Right renal pelvis (tissue), 4 donors: ENCODE measurements at places on chromosomes 16 and 17. TPM values are rescaled to one million over a fixed set of nuclear protein-coding genes. Genes with fewer than 3 reads are reported as not detected.
A peak's percentile ranks its signal among the peaks of the same experiment; 100 is the strongest.

ABCA3 gene
- 5.6 TPM for polyA plus RNA-seq

DNA sequence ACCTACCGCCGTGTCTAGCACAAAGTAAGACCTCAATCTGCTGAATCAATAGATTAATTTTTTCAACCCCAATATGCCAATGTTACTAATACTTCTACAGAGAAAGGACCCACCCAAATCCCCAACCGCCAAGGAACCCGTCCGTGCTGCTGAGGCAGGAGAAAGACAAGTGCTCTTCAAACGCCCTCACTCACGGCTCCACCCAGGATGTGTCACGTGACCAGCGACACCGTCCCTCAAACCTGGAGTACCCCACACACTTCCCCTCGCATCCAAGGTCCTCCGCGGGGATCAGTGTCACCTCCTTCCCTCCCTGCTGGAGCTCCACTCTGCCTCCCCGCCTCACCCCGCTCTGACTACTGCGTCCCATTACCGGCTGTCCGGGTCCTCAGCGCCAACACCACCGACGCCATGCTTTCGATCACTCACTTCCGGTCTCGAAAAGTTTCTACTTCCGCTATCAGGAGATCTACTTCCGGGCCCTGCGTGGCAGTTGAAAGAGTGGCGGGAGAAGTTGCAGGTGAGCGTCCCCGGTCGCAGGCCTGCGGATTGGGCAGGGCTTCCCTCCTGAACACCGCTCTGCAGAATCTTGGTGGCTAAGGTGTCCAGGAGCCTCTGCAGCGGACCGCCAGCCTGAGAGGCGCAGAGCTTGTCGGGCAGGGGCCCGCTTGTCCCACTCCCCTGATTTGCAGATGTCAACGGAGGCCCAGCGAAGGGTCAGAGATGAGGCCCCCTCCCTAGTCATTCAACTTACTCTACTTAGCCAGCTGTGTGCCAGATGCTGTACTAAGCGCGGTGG is at the start of the genes EME1 and MRPL27:
Gene EME1 (plus strand): TSS at position 472 of the 799 bp plus-strand sequence. CDS start 1,980 bp downstream, outside the sequence.
Gene MRPL27 (minus strand): TSS at position 427 of the 799 bp plus-strand sequence. CDS start 14 bp downstream, at position 413.
- DNase-seq: peak; percentile 80

GRCh38 chr16:67463059-67463458 is 17.9 kb downstream of the ATP6V0D1 start:
- DNase-seq: no peak

- no peak for DNase-seq
These were observed 42.4 kb upstream of the MMP2 start for GRCh38 chr16:55436587-55436986.

GRCh38 chr17:49341356-49341755 is 20.7 kb downstream of the ZNF652 start:
- no peak for DNase-seq
